ENCODE measurements at places on chromosomes 6 and 20.

DNA sequence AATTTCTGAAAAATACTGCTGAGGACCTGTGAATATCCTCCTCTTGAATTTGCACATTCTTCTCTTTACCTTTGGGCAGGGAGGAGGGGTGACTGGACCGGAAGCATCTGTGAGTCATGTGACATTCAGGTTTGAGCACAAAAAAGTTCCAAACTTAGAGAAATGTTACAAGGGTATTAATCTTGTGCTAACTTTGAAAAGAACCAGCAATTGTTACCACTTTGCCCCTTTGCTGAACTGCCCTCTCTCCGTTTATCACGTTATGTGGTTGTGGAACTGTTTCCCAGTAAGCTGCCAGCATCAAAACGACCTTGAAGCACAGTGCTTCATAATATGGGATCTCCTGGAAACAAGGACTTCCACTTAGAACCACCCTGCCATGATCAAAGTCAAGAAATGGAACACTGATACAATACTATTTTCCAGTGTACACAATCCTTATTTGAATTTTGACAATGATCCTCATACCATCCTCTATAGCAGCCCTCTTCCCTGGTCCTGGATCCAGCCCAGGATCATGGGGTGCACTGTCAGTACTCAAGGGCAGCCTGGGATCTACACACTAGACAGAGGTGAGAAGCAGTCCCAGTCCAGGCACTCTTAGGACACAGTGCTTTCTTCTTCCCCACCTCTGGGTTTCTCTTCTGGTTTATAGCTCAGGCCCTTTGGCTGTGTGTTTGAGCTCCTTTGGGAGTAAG, 2.3 kb upstream of the TUBB1 start:
- no peak for DNase-seq

- DNase-seq: no peak
Observed at GRCh38 chr6:428047-428603, 36.6 kb downstream of the IRF4 start.

GRCh38 chr20:49287555-49288249, 9.8 kb upstream of the ZNFX1 start:
- DNase-seq: no peak

- no peak for DNase-seq
Observed at GRCh38 chr20:12040261-12040660, 122.6 kb downstream of the BTBD3 start.

DNA sequence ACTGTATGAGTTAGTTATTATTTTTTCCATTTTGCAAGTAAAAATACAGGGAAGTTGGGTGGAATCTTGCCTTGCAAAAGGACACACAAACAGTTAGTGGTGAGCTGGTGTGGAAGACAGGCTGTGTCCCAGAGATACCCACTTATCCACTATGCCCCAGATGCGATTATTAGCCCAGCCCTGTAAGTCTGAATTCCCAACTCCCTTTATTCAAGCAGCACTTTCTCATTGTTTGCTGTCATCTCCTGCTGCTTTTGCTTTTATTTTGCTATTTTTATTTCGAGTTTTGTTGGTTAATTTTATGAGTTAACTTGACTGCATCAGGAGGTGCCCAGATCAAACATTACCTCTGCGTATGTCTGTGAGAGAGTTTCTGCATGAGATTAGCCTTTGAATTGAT, 239.4 kb downstream of the DOK5 start:
- no peak for DNase-seq

DNA sequence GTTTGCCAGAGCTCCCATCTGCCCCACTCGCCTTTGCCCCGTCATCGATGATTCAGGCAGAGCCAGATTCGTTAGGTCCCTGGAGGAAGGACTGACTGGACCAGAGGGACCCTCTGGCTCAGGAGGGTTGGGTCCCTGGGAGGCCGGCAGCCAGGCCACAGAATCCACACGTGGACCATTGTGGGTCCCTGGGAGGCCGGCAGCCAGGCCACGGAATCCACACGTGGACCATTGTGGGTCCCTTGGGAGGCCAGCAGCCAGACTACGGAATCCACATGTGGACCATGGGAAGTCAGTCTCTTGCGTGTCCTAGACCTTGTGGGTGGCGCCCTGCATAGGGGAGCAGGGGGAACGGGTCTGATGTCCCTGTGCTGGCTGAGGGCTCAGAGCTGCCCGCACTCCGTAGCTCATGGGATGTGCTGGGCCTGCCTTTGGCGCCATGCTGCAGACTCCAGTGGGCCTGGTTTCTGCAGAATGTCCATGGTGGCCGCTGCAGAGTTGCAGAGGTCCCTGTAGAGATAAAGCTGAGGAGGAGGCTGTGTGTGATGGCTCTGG, 23.5 kb downstream of the UCKL1 start:
- no peak for DNase-seq
